H1 (cell line): ENCODE measurements at places on chromosomes 11 and 22. TPM values are rescaled to one million over a fixed set of nuclear protein-coding genes. Genes with fewer than 3 reads are reported as not detected.

DNA sequence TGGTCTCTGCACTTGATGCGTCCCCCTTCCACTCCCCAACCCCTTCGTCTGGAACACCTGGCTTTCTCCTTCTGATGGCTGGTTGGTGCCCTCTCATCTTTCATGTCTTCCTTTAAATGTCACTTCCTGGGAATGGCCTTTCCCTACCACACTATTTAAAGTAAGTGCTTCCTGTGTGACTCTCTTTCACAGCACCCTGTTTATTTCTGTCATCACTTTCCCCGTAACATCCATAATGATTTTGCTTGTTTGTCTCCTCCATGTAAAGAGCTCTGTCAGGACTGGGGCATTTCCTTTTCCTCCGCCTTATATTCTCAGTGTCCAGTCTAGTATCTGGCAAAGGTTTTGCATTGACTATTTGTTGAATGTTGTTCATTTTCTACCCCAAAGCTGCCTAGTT is 143.0 kb downstream of the DBX1 start:
- no peak for DNase-seq

- DNase-seq, result no peak
Measured at GRCh38 chr22:34851918-34852662, 213.9 kb upstream of the ISX start.

- peak; percentile 92 for DNase-seq
Measured at GRCh38 chr11:18775492-18776292, 15.9 kb downstream of the PTPN5 start.

DNA sequence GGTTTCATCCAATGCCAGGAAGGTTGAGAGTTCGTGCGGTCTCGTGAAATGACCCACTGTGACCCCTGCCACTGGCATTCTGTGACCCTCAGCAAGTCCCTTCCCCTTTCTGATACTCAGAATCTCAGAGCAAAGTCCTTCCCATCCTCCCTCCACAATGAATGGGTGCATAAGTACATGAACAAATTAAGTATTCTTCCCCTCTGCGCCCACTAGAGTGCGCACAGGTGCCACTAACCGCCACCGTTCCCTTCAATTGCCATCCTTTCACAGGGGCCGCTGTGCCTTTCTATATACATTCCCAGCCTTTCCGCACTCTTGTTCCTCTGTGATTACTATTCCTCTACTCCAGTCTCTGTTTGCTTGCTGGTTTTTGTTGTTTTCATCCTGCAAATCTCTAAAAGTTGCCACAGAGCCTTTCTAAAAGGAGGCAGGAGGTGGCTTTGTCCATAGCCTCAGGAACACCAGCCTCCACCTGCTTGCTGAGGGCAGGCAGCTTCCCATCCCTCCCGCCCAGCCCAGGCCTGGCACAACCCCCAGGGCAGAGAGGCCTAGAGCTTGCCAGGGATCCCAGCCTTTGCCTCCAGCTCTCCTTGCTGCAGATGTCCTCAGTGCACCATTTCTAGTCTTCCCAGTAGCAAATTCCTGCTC is 6.7 kb upstream of the AP1B1 start:
- peak; percentile 75 for DNase-seq

GRCh38 chr11:44618561-44619425 is 53.3 kb downstream of the CD82 start:
- no peak for DNase-seq

- no peak for DNase-seq
Measured at GRCh38 chr11:11306855-11307254, 46.2 kb downstream of the CSNK2A3 start.

NEFH gene
- 2.0 and 2.3 TPM in 2 replicates for total RNA-seq

CNGA4 gene
- 0.33 TPM in 1 of 2 replicates, not detected in the other for total RNA-seq

DNA sequence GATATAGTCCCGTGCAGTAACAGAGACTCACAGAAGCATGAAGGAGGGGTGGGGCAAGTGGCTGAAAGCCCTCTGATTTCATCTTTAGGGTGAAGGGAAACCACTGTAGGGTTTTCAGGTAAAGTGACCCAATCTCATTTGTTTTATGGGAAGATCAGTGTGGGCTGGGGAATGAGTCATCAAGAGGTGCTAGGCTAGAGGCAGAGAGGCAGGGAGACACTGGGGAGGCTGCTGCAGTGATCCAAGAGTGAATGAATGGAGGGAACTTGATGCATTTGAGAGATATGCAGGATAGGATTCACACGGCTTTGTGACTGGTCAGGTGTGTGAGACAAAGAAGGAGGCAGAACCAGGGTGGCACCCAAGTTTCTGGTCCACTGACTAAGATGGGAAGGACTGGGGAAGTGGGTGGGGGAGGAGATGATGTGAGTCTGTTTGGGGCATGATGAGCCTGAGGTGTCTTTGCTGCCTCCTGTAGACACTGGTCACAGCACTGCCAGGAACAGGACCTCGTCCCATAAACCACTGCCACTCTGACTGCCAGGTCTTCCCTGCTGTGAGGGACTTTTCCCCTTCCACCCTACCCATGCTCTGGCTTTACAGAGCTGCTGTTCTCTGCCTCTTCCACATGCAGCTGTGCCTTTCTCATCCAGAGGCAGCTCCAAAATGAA is 239.0 kb downstream of the TENM4 start:
- DNase-seq, result no peak

DNA sequence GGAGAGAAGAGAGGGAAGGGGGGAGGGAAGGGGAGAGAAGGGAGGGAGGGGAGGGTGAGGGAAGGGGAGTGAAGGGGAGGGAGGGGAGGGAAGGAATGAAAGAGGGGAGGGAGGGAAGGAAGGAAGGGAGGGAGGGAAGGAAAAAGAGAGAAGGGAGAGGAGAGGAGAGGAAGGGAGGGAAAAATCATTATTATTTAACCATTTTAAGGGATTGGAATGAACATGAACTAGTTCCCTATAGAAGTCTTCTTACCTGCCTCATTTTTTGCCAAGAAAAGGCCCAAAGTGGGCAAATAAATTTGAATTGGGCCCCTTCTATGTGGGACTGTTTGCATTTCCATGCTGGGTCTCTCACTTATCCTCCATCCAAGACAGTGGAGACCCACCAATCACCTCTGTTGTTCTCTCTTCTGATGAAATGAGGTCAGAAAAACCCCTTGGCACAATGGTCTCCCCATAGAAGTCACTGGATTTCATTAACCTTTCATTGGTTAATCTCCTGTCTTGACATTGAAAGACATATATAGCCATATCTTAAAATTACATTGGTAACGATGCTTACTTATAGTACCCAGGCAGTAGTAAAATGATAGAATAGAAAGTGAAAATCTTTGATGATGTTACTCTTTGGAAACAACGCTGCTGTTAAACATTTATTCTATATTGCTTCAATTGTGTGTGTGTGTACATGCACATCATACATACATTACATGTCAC is 80.1 kb upstream of the ASPHD2 start:
- no peak for DNase-seq

SCN2B gene
- 0.13 and 0.24 TPM in 2 replicates for total RNA-seq

DNA sequence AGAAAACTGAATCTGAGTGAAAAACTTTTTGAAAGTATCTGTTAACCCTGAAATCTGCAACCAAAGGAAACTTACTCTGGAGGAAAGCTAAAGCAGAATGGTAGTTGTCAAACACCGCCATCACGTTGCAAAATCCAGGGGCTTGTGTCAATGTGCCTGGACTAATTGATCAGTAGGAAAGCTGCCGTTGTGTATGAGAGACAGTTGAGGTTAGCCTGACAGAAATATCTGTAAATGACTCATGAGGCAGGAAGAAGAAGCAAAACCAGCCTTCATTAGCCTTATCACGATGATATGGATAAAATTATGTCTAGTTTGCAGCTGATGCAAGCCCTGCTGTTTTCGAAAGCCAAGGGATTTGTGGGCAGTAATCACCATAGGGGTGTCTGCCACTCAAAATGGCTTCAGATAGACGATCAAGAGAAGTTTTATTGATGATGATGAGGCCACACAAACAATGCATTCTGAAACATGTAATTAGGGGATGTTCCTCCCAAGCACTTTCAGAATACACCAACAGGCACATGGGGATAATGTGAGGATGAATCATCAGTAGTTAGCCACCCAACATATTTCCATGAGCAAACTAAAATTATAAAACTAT is 8.9 kb downstream of the SCGB1A1 start:
- DNase-seq, result no peak

- no peak for DNase-seq
Measured at GRCh38 chr11:35812828-35813227, 131.0 kb upstream of the LDLRAD3 start.

GRCh38 chr11:29025001-29025400 is 916.8 kb downstream of the METTL15 start:
- no peak for DNase-seq

DNA sequence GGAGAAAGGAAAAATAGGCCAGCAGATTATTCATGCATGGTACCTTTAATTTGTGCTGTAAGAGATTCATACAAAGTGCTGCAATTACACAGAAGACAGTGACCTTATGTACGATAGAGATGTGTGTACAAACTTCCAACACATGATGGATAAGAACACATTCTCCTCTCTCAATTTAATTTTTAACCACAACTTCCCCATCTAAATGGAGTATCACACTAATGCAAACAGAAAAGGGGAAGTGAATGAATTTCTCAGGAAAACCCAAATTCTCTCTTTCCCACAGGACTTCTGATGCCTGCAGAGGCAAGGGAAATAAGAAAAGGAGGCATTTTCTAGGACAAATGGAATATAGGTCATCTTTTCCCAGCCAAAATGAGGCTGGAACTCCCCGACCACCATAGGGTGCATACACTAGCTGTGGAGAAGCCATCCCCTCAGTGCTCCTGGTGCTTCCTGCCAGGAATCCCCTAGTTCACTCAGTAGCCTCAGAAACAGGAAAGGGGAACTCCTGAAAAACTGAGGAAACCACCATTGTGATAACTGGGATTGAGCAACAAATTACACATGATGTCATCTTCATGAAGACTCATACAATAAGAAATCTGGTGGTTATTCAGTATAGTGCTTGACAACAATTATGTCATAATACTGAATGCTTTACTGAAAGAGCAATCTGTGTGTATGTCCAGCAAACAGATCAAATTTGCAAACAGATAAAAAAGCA is 22.4 kb downstream of the MMP10 start:
- DNase-seq, result no peak

CATSPER1 gene
- not detected in 2 replicates for total RNA-seq

- DNase-seq, result no peak
Measured at GRCh38 chr11:12185914-12186313, 75.5 kb downstream of the MICAL2 start.

TUB gene
- total RNA-seq, result 29.9 and 31.3 TPM in 2 replicates

DNA sequence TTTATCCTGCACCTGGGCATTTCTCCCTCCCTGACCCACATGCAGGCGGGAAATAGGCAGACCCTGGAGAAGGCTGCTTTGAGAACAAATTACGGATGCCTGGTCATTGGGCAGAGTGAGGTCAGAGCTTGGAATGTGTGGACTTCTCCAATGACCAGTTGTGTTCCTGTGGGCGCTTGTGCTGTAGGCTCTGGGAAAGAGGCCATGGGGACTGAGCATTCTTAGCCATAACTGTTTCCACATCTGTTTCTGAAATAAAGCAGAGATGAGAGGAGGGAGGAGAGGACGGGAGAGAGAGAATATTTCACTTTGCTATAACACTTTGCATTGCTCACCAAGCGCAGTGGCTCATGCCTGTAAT is 11.2 kb upstream of the TMEM184B start:
- no peak for DNase-seq

DNA sequence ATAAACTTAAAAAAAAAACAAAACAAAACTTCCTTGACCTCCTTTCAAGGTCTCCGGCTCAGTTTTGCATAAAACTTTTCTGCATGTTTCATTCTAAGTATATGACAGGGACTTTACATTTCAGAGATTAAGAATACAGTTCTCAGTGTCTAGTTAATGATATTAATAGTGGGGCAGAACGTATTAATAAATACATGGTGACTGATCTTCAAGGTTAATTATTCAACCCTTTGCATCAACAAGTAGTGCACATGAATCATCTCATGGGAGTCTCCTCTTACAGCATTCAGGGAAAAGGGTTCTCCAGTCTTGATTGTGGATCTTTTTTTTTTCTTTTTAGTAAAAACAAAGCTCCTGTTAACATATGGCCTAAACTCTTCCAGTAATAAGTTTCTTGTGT is 146.8 kb downstream of the KIRREL3 start:
- no peak for DNase-seq

- DNase-seq, result no peak
Measured at GRCh38 chr11:47101406-47101805, 75.3 kb downstream of the ARFGAP2 start.

CCDC15 gene
- total RNA-seq, result 3.1 and 4.0 TPM in 2 replicates

DNA sequence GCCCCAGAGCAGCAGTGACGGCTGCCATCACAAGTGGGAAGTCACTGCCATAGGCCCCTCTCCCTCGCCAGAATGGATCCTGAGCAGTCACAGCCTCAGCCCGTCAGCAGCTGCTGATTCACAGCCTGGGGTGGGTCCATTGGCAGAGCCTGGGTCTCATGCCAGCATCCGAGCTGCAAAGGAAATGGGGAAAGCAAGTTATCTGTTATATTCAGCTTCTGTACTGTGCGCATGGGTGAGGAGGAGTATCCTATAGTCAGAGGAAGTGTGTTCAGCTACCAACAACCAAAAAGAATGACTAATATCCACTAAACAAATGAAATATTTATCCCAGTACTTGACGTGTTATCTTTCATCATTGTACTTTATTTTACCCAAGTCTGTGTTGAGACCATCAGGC is 119.7 kb downstream of the RCN1 start:
- no peak for DNase-seq

OR5D16 gene
- total RNA-seq, result not detected in 2 replicates

SLC1A2 gene
- 1.2 and 1.4 TPM in 2 replicates for total RNA-seq

DBX1 gene
- total RNA-seq, result not detected in 2 replicates

LRRC32 gene
- total RNA-seq, result 0.44 and 0.99 TPM in 2 replicates

MAP6 gene
- total RNA-seq, result 0.54 and 0.94 TPM in 2 replicates

- peak; percentile 31 for DNase-seq
Measured at GRCh38 chr22:44369293-44369661, 56.5 kb upstream of the SHISAL1 start.

FGF4 gene
- total RNA-seq, result 2.0 TPM in 2 replicates

NLRP10 gene
- total RNA-seq, result 0.31 and 0.71 TPM in 2 replicates

RPL3 gene
- 2,801 and 2,865 TPM in 2 replicates for total RNA-seq

DNA sequence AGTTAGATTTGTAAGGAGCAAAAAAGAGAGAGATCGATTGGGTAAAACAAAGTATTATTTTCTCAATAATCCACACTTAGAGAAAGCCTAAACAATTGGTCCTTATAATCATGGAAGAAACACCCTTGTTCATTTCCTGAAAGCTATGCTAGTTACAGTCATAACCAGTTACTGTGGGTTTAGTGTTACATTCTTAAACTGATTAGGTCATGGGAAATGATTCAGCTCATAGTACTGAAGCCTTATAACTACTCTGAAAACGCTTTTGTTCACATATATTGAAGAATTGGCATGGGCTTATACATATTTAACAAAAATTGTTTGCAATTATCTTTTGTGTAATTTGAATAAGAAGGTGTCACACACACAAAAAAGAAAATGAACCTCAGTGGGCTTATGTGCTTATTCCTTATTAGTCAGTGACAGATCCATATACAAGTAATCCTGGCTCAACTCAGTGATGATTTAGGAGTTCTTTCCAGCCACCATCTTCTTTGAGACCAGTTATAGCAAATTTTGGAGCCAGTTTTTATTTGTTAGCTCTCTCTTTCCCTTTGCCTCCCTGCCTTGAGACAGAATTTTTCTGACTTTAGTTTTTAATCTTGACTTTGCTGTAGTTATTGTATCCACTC is 198.5 kb upstream of the CTSC start:
- no peak for DNase-seq

GRCh38 chr11:106950067-106950491 is 68.2 kb downstream of the GUCY1A2 start:
- no peak for DNase-seq

PKNOX2 gene
- total RNA-seq, result 1.9 and 2.0 TPM in 2 replicates

GRCh38 chr22:46233231-46233630 is 16.9 kb downstream of the CDPF1 start:
- DNase-seq, result no peak

GRCh38 chr11:64000026-64000739 is 13.9 kb downstream of the OTUB1 start:
- DNase-seq, result no peak
